RKO (cell line): ENCODE measurements at places on chromosomes 5 and 9.
A peak's percentile ranks its signal among the peaks of the same experiment; 100 is the strongest.

DNA sequence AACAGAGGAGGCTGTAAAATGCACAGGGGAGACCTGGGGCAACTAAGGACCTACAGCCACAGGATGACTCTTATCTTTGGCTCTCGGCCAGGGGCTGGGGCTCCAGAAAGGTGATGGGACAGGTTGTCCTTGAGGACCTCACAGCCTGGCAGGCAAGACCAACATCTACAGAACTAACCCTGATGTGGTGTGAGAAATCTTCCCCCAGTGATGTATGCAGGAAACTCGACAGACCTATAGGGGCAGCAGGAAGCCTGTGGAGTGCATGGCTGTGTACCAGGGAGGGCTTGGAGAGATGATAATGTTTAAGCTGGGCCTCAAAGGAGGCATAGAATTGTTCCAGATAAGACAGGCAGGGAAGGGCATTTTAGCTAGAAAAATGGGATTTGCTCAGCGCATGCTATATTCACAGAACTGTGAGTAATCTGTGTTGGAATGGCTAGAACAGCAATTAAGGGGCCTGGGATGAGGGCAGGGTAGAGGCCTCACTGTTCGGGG is 68.5 kb upstream of the SLC25A51 start:
- DNase-seq: no peak

- DNase-seq: no peak
Measured at GRCh38 chr5:104821606-104822005, 1259.0 kb upstream of the NUDT12 start.

DNA sequence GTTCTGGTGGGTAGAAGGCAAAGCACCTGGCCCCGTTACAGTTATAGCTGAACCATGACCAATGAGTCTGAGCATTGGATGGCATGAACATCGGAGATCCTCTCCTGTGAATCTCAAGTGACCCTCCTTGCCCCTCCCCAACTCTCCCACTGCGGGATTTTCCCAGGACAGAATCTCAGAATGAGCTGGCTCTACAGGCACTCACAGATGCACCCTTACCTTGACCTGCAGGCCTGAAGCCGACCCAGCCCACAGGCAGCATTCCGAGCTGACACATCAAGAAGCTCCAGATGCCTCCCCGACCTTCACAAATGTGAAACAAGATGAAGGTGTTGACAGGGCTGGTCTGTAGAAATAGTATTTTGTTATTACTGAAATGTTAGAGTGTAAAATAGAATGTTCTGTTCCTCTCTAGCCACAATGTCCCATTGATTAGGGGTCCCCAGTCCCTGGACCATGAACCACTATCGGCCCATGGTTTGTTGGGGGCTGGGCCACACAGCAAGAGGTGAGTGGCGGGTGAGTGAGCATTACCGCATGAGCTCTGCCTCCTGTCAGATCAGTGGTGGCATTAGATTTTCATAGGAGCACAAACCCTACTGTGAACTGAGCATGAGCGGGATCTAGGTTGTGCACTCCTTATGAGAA is 263.4 kb downstream of the AUH start:
- DNase-seq: no peak

DNA sequence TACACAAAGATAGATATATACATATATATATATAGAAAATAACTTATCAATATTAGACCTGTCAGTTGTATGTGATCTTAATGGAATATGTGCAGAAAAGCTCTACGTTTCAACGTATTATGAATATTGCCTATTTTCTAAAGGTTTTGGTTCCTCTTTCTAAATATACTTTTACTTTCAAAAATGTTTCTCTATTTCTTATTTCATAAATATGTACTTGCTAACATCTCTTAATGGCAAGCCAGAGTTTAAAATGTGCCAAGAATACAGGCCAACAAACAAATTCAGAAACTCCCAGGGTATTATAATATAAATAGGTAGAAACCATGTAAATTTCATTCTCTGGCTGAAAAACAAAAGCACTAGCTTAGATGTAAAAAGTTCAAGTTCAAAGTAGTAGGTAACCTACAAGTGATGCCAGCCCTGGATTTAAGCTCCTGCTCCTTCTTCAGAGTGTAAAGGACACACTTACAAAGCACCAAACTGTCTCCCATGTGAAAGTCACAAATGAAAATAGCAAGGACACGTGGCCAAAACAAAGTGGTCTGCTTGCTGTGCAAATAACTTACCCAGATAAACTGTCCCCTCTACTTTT is 685.1 kb upstream of the DMAC1 start:
- DNase-seq: no peak

DNA sequence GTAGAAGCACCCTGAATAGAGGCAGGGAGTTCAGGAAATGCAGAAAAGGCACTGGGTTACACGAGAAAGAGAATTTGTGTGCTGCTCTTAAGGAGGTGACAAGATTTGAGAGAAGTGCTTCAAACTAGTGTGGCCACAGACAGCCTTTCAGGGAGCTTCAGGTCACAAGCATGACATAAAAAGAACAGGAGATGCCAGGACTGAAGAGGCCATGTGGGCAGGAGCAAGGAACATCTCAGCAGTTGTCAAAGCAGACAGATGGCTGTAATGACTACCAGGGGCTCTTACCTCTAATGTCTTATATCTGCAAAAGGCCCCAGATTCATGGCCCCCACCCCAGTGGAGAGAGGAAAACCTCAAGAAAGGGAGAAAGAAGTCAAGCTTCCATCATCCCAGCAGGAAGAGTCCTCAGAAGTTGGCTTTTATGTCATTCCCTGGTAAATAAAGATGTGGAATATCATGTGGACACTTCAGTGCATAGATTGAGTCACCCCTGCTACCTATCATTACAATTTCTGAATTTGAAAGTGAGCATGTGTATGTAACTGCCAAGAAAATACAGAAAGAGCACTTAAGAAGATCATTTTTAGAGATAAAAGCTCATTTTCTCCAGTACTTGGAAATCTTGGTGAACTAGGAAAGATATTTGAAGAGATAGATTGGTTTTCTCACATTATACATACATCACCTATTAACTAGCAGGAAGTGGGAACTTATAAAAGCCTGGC is 214.4 kb upstream of the RORB start:
- no peak for DNase-seq

DNA sequence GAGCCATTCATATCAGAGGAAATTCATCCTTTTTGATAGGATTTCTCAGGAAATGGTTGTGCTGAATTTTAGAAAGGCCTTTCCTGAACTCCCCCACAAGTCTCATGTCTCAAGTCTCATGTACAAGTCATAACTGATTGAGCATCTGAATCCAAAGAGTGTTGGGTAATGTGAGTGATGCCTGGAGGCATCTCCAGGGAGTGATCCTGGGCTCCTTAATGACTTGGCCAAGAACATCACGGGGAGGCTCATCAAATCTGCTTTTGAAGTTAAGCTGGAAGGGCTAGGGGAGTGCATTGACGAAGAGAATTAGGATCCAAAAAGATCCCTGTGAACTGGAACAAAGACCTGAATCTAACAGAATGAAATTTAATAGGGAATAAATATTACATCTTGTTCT is 79.2 kb downstream of the MAST4 start:
- DNase-seq: no peak

GRCh38 chr9:121692606-121693387 is 41.4 kb downstream of the DAB2IP start:
- DNase-seq: peak; percentile 39

- DNase-seq: no peak
Measured at GRCh38 chr5:170527991-170528390, 24.2 kb downstream of the KCNIP1 start.

DNA sequence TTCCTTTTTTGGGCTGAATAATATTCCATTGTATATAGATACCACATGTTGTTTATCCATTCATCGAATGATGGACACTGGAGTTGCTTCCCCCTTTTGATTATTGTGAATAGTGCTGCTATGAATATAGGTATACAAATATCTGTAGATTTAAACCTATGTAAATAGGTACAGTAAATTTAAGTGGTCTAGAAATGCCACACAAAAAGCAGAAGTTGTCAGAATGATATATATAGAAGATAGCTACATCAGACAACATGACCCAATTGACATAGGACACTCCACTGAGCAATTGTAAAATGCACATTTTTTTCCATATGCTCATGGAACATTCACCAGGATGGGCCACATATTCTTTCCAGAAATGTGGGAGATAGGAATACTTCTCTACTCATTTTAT is 77.6 kb downstream of the SMIM15 start:
- no peak for DNase-seq

DNA sequence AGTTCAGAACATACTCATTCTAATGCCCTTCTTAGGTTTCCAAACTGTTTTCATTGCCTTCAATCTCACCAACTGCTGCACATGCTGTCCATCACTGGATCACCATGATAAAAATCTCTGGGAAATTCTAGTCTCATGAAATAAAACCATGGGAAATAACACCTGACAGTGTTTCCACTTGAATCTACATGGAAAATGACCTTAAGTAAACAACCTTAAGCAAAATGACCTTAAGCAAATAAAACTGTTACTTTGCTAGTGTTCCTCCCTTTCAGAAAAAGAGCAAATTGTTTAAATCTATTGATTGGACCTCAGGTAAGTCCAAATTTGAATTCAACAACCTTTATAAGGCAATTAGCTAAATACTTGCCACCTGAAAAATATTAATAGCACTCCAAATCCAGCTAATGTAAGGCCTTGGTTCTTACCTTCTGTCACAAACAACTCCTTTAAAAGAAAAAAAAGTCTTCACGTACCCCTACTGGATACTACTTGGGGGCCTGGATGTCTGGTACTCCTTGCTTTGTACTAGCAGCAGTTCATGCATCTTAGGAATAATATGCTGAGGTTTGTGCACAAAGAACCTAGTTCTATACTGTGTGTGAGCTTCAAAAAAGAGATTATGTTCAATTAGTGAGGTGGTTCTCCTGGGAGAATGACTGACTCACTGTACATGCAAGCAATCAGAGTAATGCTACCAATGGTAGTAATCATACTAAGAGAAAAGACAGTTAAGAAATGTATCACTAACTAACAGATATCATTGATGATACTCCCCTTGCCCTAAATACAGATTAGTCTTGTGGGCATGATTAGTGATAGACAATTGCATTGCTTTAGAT is 630.4 kb downstream of the PSAT1 start:
- no peak for DNase-seq

DNA sequence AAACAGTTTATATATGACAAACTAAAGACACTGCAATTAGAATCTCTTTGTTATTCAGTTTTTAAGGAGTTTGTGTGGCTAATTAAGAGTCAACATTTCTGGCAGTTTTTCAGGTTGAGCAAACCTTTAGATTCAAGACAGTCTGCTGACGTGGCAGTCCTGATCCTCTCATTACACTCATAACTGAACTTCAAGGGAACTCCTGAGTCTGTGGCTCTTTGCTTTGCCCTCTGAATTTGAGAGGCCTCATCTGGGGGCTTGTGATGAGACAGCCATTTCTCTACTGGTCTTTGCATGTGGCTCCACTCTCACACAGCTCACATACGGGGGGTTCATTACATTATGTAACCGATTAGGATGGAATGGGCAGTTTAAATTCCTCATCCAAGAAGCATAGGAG is 182.9 kb upstream of the MEF2C start:
- DNase-seq: no peak

DNA sequence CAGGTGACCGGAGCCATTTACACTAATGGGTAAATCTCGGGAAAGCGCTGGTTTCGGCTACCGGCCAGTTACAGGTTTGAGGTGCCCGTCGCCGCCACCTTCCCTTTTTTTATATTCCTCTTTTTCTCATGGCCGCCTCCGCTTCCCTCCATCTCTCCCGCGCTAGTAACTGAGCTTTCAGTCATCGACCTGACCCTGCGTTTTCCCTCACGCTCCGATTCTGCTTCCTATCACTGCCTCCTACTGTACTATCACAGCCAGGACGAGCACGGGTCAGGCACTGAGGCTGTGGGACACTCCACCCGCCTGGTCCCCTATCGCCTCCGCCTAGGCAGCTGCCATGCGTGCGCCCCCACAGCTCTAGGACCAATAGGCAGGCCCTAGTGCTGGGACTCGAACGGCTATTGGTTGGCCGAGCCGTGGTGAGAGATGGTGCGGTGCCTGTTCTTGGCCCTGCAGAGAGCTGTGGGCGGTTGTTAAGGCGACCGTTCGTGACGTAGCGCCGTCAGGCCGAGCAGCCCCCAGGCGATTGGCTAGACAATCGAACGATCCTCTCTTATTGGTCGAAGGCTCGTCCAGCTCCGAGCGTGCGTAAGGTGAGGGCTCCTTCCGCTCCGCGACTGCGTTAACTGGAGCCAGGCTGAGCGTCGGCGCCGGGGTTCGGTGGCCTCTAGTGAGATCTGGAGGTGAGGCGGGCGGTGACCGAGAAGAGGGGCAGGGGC is at the start of gene HMGCR:
TSS of gene HMGCR (plus strand) at position 606 of the 722 bp plus-strand sequence. CDS start 5,386 bp downstream, outside the sequence.
- DNase-seq: peak; percentile 99
